ENCODE measurements at places on chromosomes 11 and 22.

GRCh38 chr11:3109434-3109833 lies 52.2 kb upstream of the CARS1 start:
- no peak for DNase-seq

- DNase-seq: no peak
Measured at GRCh38 chr11:502288-503178, 4.5 kb downstream of the RNH1 start.

GRCh38 chr11:134331354-134332188 lies at the start of gene GLB1L2:
Gene GLB1L2 (plus strand): TSS chr11:134331988. CDS start chr11:134332062, 74 bp downstream.
- DNase-seq: peak; percentile 53

GRCh38 chr22:20551805-20552442 lies 44.5 kb downstream of the MED15 start:
- DNase-seq: peak; percentile 87

GRCh38 chr22:44051358-44051757 lies 27.3 kb downstream of the PARVB start:
- DNase-seq: no peak

GRCh38 chr11:8247312-8247711 lies 16.4 kb downstream of the LMO1 start:
- no peak for DNase-seq

DNA sequence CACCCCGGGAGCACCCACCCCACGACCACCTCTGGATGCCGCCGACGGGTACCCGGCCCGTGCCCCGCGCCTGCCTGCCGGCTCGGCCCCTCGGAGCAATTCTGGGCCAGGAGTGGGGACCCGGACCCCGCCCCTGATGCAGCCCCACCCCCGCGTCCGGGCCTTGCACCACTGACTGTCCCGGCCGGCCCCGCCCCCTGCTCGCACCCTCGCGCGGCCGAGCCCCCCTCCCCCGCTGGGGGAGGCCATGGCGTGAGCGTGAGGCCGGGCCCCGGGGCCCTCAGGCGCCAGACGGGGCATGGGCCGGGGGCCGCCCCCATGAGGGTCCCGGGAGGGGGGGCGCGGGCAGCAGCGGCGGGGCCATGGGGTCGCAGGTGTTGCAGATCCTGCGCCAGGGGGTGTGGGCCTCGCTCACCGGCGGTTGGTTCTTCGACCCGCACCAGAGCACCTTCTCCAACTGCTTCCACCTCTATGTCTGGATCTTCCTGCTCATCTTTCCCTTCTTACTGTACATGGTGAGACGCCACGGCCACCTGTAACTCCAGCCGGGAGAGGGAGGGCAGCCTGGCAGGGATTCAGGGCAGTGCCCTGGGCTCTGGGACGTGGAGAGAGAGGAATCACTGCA lies 486 bp downstream of the PCNX3 start:
- DNase-seq: no peak

DNA sequence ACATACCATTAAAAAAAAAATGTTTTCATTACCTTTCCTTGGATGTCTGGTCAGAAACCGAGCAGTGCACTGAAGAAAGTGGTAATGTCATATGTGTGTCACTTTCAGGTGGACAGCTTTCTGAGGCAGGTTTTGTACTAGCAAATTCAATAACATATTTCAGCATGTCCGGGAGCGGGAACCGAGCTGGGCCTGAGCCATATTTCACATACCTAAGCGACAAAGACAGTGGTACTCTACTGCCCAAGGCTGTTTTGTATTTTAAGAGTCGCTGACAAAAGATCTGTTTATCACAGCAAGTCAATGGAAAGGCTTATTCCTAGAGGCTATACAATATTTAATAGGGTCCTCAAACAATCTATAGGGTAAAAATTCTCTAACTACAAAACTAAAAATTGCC lies 38.0 kb downstream of the CLDN25 start:
- DNase-seq: no peak

GRCh38 chr11:128988242-128988970 lies 45.7 kb upstream of the TP53AIP1 start:
- peak; percentile 12 for DNase-seq

GRCh38 chr22:36899498-36899897 lies 13.9 kb upstream of the CSF2RB start:
- no peak for DNase-seq

DNA sequence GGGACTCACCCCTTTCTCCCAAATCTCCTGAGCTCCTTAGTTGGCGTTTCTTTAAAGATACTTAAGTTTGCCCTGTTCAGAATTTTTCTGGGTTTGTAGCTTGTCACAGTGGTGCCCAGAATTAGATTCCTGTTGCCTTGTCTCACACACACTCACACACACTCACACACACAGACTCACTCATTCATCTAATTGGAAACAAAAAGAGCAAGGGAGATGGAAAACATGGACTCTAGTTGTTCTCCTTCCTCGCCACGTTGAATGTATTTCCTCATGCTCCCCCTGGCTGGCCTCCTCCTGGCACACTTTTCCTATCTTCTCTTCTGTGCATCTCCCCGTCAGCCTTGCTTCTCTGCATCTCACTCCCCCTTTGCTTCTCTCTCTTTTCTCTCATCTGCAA lies 752.3 kb downstream of the NTM start:
- DNase-seq: peak; percentile 46

GRCh38 chr11:119885861-119886567 lies 157.0 kb upstream of the NECTIN1 start:
- no peak for DNase-seq

DNA sequence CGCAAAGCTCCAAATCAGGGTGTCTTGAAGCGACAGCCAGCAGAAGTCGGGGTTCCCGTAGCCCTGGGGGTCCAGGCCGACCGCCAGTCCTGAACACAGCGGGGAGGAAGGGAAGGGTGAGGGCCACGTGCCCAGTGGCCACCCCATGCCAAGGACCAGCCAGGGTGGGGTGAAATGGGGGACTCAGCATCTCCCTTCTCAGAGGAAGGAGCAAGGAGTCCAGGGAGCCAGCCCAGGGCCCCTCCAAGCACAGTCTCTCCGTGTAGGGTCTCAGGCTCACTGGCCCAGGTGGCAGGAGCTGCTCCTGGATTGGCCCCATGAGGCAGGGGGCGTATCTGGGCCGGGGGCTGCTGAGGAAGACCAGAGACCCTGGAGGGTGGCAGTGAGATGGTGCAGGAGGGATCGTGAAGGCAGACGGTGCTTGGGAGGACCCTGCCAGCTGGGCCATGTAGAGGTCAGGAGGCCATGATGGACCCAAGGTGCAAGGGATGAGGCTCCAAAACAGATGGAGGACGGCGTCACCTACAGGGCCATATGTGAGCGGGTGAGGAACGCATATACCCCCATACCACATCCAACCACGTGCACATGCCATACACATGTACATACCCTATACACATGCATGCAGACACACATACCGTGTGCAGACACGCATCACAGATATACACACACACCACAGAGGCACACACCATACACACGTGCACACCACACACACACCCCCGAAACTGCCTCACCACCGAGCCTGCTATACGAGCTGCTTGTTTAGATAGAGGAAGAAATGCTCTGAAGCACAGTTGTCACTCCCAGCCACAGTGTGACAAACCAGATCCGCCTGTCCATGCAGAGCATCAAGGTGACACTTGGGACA lies 34.4 kb downstream of the TRMU start:
- DNase-seq: no peak

DNA sequence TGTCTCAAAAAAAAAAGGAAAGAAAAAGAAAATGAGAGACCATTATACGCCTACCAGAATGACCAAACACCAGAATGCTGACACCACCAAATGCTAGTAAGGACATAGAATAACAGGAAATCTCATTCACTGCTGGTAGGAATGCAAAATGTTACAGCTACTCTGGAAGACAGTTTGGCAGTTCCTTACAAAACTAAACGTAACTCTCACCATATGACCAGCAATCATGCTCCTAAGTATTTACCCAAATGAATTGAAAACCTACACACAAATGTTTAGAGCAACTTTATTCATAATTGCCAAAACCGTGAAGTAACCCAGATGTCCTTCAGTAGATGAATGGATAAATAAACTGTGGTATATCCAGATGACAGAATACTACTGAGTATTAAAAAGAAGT lies 7.2 kb downstream of the CHKA start:
- peak; percentile 57 for DNase-seq

DNA sequence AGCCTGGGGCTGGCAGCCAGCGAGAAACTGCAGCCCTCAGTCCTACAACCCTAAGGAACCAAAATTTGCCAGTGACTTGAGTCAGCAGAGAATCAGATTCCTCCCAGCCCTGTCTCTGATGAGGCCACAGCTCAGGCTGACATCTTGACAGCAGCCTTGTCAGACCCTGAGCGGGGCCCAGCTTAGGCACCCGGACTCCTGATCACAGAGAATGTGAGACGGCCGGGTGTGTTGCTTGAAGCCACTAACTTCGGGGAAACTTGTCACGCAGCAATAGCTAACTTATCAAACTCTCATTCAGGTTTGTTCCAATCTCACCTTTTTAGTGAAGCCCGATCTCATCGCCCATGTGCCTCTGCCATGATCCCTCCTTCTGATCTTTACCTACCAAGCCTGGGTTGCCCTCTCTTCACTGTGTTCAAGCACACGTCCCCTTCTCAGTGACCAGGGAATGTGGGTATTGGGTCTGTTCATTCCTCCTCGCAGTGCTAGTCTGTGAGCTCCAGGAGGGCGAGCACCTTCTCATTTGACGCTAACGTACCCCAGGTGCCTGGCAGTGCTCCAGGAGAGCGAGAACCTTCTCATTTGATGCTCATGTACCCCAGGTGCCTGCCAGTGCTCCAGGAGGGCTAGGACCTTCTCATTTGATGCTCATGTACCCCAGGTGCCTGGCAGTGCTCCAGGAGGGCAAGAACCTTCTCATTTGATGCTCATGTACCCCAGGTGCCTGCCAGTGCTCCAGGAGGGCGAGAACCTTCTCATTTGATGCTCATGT lies 280.7 kb downstream of the BRD1 start:
- DNase-seq: no peak

- no peak for DNase-seq
Measured at GRCh38 chr11:90840071-90840470, 617.2 kb upstream of the CHORDC1 start.

GRCh38 chr11:123517559-123518364 lies 87.7 kb downstream of the GRAMD1B start:
- DNase-seq: no peak

DNA sequence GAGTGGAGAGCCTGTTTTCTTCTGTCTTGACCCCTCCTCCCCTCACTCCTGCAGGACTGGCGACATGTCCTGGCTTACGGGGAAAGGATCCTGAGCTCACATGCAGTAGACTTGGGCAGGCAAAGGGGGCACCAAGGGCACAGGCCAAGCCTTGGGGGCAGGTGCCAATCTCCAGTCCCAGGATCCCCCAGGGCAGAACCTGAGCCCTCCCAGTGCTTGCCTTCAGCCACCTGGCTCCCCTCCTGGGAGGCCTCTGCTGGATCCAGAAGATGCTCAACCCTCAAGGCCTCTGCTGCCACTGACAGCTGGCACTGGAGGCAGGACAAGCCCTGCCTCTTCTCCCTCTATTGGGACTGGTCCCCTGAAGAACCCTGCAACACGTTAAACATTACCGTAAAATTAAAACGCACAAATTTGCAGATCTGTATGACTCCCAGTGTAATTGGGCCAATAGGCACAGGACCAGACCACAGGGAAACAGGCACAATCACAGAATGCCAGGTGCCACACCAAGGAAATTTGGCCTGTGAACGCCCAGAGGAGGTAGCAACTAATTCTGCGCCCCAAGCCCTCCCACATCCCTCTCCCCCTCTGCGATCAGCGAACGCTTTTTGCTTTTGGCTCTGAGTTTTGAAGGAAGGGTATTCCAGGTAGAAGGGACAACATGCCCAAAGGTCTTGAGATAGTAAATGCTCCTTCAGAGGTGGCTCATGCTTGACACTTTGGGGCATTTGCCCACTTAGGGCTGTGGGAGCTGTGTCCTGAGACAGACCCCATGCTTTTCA lies 967 bp upstream of the LZTR1 start:
- DNase-seq: no peak

DNA sequence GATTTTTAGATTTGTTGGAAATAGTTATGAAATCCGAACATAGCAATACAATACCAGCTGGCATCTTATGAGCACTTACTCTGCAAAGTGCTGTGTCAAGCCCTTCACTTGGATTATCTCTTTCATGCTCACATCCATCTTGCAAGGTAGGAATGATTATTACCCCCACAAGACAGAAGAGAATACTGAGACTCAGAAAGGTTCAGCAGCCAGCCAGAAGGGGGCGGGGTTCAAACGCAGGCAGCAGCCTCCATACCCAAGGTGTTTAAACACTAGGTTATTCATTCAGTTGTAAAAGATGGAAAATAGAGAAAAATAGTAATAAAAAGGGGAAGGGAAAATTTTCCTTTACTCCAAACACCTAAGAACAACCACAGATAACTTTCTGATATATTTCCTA lies 158.5 kb downstream of the CCDC34 start:
- DNase-seq: peak; percentile 42

DNA sequence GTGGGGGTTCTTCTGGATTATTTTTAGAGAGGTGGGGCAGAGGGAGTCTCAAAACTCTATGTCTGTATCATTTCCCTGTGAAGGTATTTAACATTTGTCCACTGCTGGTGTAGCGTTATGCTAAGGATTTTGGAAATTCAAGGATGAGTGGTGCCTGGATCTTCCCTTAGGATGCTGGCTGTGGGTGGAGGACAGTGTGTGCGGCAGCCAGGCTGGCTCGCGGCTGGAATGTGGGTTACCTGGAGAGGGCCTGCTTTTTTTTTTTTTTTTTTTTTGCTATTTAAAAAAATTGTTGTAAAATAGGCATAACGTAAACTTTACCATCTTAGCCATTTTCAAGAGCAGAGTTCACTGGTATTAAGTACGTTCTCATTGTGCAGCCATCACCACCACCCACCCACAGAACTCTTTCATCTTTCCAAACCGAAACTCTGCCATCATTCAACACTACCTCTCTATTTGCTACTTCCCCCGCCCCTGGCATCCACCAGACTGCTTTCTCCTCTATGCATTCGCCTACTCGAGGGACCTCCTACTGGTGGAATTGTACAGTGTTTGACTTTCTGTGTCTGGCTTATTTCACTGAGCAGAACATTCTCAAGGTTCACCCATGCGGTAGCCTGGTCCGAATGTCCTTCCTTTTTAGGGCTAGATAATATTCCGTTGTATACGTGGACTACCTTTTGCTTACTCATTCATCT lies 67.1 kb downstream of the PARVB start:
- no peak for DNase-seq

- no peak for DNase-seq
Measured at GRCh38 chr11:65410936-65411680, 11.5 kb upstream of the NEAT1 start.

GRCh38 chr11:2270322-2271076 lies at the start of gene ASCL2:
Gene ASCL2 (minus strand): TSS chr11:2270588. CDS start chr11:2270332, 256 bp downstream.
- DNase-seq: no peak
